ENCODE measurements at places on chromosomes 16 and 17.

GRCh38 chr16:12311309-12311708 lies 334.8 kb downstream of the SNX29 start:
- DNase-seq, result no peak

DNA sequence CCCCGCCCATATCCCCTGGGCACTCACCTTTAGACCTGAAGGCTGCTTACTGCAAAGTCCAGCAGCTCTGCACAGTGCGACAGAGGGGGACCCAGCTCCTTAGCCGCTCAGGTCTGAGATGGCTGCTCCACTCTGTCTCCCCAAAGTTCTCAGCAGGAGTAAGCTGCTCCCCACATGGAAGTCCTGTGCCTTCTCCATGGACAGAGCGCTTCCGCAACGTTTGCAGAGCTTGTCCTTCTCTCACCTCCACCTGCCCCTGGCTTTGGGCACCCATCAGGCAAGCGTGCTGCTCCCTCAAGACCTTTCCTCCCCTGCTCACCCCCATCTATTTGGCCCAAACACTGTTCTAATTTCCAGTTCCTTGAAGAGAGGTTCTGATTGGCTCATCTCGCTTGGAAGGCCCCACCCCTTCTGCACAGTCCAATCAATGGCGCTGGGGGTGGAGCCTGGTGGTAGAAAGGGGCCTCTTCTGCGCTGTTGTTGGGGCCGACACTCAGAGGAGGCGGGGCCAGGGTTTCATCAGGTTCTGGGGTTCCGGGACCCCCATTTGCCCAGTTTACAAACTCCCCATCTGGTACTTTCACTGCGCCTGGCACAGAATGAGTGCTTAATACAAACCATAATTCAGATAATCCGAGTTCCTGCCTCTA lies 137.2 kb downstream of the CYLD start:
- DNase-seq, result peak; percentile 43

GRCh38 chr16:15770512-15770911 lies 86.3 kb downstream of the MYH11 start:
- no peak for DNase-seq

- DNase-seq, result no peak
Measured at GRCh38 chr16:81385031-81385756, 59.4 kb upstream of the CMIP start.

GRCh38 chr17:31515267-31515666 lies 123.8 kb downstream of the RAB11FIP4 start:
- DNase-seq, result no peak

DNA sequence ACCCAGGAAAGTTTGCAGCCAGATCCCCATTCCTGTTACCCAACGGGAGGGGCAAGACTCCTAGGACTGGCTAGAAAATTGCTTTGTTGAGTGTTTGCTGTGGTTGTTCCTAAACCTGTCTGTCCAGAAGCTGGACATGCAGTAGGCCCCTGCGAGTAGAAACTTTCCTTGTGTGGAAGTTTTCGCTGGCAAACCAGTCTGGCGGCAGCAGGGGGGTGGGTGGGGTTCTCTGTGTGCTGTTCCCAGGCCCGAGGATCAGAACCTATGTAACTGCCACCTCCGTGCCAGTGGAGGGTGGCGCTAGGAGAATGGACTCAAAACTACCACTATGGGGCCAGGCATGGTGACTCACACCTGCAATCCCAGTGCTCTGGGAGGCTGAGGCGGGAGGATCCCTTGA lies 9.2 kb downstream of the SGSM2 start:
- no peak for DNase-seq

DNA sequence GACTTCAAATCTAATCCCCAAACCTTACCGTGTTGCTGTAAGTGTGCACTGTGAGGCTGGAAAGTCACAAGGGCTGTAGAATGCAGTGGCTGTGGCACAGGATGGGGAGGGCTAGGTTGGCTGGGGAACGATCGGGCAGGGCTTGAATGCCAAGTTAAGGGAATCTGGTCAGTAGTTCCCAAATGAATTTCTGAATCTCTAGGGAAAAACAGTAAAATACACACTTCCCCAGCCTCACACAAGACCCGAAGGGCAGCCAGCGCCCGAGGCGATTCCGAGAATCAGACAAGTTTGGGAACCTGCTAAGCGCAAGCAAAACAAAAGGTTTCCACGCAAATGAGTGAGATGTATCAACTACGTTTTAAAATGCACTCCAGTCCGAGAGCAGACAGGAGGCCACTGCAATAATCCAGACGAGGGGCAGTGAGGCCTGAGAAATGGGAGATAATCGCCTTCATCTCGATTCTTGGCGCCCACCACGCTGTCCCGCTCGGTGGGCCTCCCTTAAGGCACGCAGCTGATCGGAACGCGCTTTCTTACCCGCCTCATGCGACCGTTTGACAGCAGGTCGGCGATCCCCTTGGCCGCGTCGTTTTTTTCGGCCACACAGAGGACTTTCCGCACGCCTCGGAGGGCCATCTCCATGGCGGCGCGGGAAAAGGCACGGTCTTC lies 599 bp downstream of the TOP3A start:
- peak; percentile 64 for DNase-seq

GRCh38 chr17:49018748-49019147 lies 21.6 kb downstream of the IGF2BP1 start:
- no peak for DNase-seq

GRCh38 chr16:67040906-67041305 lies 12.0 kb downstream of the CBFB start:
- no peak for DNase-seq

GRCh38 chr17:81831957-81832607 lies 1.0 kb downstream of the MCRIP1 start:
- DNase-seq, result no peak

GRCh38 chr17:72822358-72823023 lies 270.0 kb downstream of the SLC39A11 start:
- no peak for DNase-seq

GRCh38 chr16:17159617-17160016 lies 311.1 kb downstream of the XYLT1 start:
- no peak for DNase-seq

DNA sequence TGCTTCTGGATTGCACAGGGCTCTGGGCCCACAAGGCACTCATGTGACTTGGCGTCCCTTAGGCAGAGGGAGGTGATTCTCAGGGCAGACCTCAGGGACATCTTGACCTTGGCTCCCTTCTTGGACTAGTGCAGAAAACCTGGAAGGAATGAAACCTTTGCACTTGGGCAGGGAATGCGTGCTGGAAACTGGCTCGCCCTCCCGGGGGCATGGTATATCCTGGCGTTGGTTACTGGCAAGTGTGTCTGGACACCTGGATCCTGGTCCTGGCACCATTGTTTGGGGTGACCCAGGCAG lies 63.5 kb upstream of the LGALS9 start:
- no peak for DNase-seq

- DNase-seq, result no peak
Measured at GRCh38 chr16:84459941-84460405, 44.5 kb downstream of the MEAK7 start.

DNA sequence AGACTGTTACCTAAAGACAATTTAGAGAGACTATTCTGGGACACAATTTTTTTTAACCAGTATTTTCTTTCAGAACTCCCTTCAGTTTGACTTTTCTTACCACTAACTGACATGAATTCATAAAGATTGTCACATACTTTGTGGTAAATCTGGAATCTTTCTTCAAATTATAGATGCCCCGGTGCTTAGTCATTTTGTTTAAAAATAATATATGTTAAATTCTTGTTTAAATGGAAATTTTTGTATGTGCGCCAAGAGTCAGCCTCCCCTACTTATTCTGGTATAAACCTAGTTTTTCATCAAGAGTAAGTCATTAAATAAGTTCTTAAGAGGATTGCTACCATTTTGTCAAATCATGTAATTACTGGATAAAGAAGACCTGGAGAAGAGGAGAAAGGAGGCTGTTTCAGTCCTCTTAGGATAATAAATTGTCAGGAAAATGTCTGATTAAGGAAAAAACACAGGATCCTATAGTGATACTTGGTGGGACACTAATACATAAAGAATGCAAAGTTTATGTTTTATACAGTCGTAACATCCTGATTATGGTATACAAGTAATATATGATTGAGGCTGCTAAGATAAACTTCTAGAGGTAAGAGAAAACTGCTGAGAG lies 424.4 kb downstream of the PMP22 start:
- DNase-seq, result no peak

DNA sequence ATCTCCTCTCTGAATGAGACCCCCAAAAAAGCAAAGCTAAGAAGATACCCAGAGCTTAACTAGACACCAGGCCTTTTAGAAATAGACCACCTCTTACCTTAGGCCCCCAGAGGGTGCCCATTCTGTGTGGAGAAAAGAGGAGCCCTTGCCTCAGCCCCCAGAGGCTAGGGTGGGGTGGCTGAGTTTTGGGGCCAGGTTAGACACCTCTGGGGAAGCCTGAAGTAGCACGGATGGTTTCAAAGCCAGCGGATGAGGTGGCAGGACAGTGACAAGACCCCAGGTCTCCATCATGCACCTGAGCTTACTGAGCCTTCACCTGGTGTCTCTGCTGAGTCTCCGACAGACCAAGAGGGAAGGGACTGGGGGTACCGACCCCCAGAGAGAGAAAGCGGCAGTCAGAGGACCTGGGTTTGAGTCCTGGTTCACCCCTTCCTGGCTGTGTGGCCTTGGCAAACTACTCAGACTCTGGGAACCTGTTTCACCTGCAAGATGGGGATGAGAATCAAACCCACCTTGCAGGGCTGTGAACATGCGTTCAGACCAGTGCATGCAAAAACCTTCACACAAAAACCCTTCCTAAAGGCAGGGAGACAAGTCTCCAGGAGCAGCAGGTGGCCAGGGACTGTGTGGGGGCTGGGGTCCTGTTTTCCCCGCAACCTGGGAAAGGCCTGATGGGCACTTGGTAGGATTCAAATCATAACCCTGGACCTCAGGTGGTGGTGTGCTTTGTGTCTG lies 7.7 kb downstream of the SCGB1C2 start:
- DNase-seq, result no peak

DNA sequence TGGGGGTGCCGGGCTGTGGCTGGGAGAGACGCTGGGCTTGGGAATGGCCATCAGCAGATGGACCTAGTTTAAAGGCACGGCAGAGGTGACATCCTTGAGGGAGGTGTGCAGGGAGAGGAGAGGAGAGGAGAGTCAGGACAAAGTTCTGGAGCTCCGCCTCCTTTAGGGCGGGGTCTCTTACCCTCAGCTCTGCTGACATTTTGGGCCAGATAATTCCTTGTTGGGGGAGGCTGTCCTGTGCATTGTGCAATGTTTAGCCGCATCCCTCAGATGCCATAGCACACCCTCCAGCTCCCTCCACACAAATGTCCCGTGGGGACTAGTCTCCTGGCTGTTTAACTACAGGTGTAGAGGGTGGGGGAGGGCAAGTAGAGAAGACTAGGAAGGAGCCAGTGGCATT lies 48.3 kb downstream of the ARHGAP23 start:
- DNase-seq, result no peak

DNA sequence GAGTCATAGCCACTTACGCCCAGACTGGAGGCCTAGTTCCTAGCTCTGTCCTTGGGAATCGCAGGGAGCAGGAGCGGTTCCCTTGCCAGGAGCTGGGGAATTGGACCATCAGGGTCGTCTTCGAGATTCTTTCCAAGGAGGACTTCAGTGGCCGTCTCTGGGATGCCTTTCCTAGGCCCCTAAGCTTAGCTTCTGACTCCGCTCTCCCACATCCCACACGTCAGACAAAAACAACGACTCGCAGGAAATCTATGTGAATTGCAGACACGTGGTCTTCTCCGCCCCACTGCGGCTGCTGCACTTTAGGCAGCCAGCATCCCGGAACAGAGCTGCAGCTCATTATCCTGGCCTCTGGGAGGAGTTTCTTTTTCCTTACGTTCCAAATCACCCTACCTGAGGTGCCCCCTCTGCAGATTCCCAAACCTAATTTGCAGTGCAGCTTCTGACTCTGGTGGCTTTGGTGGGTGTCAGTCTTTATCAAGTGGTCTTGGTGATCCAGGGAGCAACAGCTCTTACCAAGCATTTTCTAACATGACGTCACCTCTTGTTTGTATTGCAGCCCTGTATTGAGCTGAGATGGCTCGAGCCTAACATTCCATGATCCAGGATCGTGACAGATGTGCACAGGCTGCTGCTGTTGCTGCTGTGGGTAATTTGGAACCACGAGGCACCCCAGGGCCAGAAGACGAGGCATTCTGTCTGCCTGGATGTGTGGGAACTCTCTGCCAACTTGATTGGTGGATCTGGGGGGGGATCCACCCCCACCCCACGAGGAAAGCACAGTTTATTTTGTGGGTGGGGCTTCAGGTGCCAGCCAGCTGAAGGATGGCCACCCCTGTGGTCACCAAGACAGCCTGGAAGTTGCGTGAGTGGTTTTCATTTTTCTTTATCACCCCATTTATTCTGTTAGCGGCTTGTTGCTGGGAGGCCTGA lies 1.1 kb downstream of the KATNB1 start:
- DNase-seq, result no peak

DNA sequence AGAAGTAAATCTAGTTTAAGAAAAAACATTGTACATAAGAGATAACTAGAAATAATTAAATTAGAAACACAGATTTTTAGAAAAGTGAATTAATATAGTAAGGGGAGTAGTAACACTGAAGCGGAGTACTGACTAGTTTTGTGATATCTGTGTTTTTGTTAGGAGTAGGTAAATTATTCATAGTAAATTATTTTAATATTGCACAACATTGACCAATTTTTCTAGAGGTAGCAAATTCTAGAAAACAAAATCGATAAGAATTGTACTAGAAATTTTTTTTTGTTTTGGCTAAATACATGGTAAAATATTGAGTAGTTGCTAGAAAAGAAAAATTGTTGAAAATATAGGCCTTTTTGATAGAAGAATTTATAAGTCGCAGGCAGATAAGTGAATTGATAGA lies 156.5 kb downstream of the CHD9 start:
- no peak for DNase-seq

GRCh38 chr16:48011878-48012658 lies 143.7 kb downstream of the ABCC12 start:
- no peak for DNase-seq

GRCh38 chr16:3118204-3118790 lies 5.9 kb downstream of the ZNF205 start:
- no peak for DNase-seq

DNA sequence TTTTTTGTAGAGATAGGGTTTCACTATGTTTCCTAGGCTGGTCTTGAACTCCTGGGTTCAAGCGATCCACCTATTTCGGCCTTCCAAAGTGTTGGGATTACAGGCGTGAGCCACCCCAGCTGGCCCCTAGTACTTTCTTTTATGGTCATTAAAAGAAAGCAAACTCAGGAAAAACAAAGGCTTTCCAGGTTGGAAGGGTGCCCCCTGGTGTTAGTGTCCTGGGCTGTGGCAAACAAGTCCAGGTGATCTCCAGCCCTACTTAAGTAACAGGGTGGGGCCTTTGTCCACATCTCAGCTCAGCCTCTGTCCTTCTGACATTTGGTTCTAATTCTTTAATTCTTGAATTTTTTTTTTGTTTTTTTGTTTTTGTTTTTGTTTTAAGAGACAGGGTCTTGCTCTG lies 6.9 kb downstream of the IGFBP4 start:
- DNase-seq, result no peak

GRCh38 chr17:3558603-3559269 lies 1.1 kb upstream of the TRPV3 start:
- DNase-seq, result peak; percentile 49
